KG1 (cell line): ENCODE measurements at places on chromosomes 2 and 18.
A peak's percentile ranks its signal among the peaks of the same experiment; 100 is the strongest.

DNA sequence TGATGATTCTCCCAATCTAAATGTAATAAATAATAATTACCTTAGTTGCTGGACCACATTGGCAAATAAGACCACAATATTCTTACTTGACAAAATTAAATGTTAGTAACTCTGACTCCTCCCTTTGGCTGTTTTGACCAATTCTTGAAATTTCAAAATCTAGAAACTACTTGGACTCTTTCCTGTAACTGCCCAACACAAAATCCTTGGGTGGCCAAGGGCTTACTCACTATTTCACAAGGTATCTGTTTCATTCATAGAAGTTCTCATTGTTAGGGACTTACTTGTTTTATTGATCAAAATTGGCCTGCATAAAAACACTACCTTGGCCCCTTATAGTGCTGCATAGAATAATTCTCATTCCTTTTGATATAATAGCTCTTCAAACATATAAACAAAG lies 19.4 kb downstream of the CDH20 start:
- no peak for DNase-seq

DNA sequence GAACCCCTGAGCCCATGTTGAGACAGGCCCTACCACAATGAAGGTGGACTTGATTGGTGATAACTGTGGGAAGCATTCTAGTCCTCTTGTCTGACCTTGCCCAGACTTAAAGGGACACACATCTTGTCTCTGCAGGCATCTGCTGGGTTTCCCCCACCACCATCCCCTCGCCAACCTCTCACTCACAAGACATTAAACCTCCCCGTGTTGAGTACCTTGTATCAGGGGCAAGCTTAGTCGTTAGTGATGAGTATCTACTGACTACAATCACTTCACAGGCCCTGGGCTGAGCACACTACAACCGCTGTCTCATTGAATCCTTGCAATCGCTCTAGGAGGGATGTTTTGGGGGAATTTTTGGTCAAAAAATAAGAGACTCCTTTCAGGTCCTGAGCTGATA lies 86.0 kb downstream of the ICOS start:
- no peak for DNase-seq

GRCh38 chr2:7588295-7588694 lies 671.1 kb downstream of the RNF144A start:
- no peak for DNase-seq

- no peak for DNase-seq
Measured at GRCh38 chr2:234024304-234024703, 26.2 kb upstream of the SPP2 start.

GRCh38 chr2:216687646-216688045 lies 7.7 kb downstream of the IGFBP5 start:
- DNase-seq: no peak

GRCh38 chr2:139798391-139798790 lies 1018.2 kb upstream of the NXPH2 start:
- no peak for DNase-seq

DNA sequence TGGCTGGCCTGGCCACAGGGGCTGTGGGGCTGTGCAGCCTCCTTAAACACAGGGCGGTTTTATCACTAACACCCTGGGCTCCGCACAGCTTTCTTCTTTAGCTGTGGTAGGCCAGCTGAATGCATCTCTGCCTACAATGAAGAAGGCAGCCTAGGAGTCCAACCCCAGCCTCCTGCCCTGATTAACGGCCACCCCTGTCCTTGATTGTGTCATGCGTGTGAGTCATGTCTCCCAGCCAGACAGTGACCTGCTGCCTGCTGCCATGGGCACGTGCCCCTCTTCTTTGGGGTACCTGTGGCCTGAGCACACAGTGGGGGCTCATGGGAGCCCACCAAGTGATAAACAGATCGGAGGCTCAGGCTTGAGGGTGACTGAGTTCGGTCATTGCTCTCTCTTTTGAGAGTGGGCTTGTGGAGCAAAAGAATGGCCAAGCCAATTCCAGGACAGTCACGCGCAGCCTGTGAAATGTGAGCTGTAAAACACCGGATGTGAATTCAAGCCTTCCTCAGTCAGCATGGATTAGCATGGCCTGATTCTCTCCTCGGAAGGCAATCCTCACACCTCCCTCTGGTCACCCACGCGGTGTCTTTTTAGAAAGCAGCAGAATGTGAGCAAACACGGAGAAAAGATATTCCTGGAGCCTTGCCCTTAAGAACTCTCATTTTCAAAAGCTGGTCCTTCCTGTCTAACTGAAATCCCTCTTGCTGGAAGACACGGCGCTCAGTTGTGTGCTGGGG lies 144.1 kb downstream of the CELF4 start:
- no peak for DNase-seq

GRCh38 chr2:226114436-226114835 lies 685.2 kb downstream of the IRS1 start:
- no peak for DNase-seq

DNA sequence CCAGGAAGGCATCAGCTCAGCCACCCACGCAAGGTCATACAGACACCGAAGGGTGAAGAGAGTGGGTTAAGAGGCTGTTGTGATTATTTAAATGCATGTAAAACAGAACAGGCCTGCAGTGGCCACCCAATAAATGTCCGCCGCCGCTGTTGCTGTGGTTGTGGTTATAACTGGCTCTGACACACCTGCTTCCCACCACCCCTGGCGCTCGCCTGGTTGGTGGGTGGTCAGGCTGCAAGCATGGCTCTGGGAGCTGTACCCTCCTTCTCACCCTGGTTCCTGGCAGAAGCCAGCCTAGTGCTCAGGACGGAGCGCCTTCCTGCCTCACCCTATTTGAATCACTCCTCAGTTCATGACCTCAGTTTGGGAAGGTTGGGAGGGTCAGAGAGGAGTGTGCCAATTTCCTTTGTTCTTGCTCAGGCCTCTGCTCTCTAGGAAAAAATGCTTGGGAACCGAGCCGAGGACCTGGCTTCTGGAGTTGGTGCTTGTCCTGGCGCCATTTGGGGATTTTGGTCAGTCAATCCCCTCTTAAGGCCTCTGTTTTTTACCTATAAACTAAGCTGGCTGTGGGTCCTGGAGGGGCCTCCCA lies 5.3 kb upstream of the CRYBA2 start:
- no peak for DNase-seq

DNA sequence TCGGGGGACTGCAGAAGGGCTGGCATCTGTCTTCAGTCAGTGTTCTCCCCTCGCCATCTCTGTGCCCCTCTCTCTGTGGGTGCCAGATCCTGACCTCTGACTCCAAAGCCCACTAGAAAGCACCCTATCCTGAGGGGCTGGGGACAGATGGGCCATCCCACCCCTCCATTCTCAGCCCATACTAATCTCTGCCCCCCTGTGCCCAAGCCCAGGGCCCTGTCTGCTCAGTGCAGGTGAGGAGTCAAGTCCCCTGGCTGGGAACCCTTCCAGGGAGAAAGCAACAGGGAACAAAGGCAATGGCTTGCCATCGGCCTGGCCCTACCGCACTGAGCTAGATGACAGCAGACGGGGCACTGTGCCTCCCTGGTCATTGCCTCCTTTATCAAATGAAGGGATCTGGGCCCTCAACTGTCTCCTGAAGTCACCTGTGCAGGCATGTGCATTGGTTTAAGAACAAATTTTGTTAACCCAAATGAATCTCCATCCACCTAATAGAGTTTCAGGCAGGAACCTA lies 42.7 kb upstream of the ID2 start:
- DNase-seq: no peak

GRCh38 chr2:178452334-178452733 lies 1.2 kb downstream of the PJVK start:
- no peak for DNase-seq

DNA sequence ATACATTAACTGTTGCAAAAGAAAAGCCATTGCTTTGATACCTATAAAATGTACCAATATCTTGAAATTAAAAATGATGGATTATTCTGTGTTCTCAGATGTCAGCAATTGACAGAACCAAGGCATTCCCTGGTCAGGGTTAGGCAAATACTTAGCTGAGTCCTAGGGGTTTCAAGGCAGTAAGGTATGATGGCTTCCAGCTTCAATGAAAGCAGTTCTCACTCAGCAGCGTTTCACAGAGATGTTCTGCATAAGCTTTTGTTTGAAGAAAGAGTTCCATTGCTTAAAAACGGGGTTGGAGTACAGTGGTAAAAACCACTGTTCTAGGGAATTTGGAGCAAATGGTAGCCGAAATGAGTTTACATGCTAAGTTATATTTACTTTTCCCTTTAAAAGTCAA lies 17.0 kb upstream of the KANSL1L start:
- DNase-seq: no peak

- DNase-seq: no peak
Measured at GRCh38 chr18:58034370-58034769, 9.7 kb upstream of the NEDD4L start.

GRCh38 chr2:183010112-183010511 lies 28.1 kb downstream of the NCKAP1 start:
- no peak for DNase-seq

DNA sequence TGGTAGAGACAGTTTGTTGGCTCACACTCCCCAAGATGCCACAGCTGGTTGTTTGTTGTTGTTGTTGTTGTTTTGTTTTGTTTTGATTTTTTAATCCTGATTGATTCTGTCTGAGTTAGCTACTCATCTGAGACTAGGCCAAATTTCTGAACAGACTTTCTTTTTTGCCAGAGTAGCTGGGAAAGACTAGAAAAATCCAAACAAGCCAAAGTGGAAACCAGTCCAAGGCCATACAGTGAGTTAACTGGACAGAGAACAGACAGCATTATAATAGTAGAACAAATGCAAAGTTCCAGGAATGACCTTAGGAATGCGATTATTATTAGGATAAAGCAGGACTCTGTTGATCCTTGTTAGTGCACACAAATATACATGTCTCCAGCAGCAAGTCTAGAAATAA lies 43.8 kb upstream of the CYP26B1 start:
- no peak for DNase-seq

DNA sequence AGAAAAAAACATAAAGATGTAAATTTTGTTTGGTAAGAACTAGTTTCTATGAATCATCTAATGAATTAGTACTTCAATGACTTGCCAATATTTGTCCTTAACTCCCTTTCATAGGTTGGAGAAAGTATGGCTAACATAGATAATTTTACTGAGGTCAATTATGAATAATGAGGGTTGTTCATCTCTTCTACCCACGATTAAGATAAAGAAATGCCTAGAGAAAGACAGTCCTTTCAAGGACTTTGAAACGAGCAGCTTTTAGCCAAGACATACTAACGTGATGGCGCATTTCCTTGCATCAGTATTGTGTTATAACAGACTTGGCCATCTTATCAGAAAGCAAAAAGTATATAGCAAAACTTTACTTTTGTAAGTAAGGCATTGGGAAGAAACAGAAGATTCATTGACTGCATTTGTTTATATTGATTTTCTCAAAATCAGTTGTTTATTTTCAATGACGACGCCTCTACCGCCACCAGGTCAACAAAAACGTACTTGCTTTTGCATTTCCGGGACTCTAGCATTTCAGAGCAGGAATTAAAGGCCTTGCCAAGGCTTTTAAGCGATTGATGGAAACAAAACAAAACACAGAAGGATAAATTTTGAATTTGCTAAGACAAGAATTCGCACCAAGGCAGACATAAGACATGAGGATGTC lies 961 bp downstream of the RBM43 start:
- DNase-seq: peak; percentile 61

GRCh38 chr2:218745160-218745558 lies 34.5 kb downstream of the TTLL4 start:
- DNase-seq: peak; percentile 24

DNA sequence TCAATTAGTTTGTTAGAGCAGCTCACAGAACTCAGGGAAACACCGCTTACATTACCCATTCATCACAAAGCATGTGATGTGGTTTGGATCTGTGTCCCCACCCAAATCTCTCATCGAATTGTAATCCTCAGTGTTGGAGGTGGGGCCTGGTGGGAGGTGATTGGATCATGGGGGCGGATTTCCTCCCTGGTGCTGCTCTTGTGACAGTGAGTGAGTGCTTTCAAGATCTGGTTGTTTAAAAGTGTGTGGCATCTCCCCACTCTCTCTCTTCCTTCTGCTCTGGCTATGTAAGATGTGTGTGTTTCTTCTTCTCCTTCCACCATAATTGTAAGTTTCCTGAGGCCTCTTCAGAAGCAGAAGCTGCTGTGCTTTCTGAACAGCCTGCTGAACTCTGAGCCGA lies 63.5 kb upstream of the AGPS start:
- DNase-seq: no peak

DNA sequence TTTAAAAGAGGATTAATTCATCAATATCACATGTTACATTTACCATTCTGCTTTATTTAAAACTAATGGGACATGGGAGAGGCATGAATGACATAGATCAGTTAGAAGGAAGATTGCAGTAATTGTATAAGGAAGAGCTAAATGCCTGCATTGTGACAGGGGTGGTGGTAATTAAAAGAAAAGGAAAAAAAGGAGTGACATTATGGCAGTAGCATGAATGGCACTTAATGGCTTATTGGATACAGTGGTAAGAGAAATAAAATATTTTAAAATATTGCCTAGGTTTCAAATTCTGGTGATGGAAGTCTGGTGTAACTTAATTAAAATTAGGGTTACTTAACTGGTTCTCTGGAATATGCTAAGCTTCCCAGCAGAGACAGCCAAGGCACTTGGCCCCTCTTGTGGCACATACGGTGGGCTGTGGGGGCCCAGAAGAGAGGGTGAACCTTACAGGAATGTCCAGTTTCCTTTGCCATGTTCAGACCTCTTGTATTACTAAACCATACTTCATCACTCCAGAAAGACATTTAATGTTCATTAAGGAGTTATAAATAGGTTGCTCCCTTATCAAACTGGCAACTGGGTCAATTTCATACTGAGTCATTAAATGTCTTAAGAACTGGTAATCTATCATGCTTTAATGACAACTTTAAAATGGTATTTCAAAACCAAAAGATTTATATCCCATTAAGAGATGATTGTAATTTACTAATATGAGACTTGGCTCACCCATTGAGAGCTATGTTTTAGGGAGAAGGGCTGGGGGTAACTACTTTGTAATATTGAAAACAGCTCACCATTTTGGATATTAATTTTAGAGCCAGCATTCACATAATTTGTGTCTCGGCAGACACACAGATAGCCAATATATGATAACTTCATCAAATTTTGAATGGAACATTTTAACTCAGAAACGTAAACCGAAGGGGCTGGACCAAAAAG lies 798.9 kb upstream of the PIK3C3 start:
- DNase-seq: no peak

DNA sequence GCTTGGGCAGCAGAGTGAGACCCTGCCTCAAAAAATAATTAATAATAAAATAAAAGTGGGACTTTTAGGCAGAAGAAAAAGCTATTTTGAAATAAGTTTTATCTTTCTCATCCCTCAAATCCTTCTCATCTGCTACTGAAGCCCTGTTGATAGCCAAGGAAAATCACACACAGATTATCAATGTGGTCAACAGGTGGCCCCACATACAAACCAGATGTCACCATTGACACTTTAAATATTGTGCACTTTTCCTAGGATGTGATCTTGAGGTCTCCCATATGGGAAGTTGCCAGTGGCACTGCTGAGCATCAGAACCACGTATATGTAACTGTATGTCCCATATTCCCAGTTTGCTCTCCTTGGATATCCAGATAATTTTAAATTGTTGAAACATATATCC lies 64.6 kb downstream of the KCTD18 start:
- no peak for DNase-seq

GRCh38 chr18:56333839-56334238 lies 304.6 kb downstream of the TXNL1 start:
- no peak for DNase-seq

- DNase-seq: peak; percentile 54
Measured at GRCh38 chr2:112706170-112706664, 14.6 kb upstream of the NT5DC4 start.
